ENCODE measurements at places on chromosomes 12 and 14.

- no peak for DNase-seq
Measured at GRCh38 chr12:70929029-70929428, 8.5 kb upstream of the PTPRR start.

GRCh38 chr14:52563120-52563519, 10.5 kb downstream of the GPR137C start:
- DNase-seq = no peak

DNA sequence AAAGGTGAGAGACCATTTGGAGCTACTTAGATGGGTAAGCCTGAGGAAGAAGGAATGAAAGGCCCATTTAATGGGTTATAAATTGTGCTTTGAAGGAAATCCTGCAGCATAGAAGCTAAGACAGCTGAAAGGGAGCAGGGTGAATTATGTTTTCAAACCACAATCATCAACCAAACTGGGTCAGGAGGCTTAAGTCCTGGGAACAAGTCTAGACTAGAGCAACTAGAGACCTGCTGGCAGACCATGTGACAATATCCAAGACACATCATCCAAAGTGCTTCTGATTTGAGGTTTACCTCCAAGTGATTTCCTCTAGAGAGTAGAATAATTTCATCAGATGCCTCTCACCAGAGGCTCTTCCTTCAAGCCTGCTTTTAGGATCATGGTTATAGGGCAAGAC, 53.7 kb downstream of the MAP3K9 start:
- DNase-seq = no peak

DNA sequence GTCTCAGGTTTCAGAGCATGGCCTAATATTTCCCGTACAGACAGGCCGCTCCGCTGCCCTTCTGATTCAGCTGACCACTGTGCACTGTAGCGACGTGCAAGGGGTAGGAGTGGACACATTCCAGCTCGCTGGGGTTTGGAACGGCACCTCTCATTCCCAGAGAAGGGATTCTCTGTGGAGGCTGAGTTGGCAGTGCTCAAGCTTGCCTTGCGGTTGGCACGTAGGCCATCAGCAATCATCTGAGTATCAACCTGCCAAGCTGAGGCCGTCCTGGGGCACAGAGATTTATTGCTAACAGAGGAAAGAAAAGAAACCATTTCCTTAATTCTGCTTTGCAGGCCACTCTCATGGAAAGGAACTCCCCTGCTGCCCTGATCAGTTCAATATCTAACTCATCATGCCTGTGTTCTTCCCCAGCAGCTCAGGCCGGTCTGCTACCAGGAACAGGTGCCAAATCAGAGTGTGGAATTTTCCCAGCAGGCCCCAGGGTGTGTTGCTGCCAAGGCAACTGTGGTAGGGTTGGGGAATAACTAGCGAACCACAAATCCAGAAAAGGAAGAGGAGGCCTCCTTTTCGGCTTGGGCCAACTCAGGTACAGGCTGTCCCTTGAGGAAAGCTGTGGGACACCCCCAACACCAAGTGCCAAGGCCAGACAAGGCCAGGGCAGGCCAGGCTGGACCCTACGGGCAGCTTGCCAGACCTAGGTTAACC, 92.5 kb downstream of the SSPN start:
- DNase-seq = no peak

- DNase-seq = no peak
Measured at GRCh38 chr12:10305411-10305810, 2.3 kb upstream of the KLRD1 start.

DNA sequence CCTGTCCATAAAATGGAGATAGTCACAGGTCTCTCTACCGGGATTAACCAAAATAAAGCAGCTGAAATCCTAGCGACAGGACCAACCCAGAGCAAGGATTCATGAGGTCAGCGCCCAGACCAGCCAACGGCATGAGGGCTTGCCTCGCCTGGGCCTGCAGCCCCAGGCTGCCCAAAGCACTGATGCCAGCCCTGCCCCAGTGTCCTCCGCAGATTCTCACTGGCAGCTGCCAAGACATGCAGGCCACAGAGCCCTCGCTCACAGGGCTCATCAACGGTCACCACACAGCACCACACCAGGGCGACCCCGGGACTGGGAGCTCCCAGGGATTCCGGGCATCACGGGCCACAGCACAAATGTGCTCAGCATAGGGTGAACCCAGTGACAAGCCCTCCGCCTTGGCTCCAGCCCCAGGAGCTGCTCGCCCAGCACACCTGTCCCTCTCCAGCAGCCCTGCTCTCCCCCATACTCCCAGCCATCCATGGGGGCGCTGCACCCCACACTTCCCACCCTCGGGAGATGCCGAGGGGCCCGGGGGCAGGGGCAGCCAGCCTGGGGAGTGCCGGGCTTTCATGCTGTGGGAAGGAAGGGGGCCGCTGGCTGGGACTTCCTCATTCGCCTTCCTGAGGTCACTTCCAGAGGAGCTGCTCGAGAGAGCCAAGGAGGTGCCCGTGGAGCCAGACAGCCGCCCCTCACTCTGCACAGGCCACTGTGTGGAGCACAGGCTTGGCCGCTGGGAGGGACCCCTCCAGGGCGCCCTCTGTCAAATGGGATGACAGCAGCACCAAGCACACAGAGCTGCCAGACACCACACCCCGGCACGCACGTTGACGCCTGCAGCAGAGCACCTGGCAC, 14.1 kb downstream of the RAB35 start:
- no peak for DNase-seq

GRCh38 chr12:20370014-20370386, 1.7 kb downstream of the PDE3A start:
- DNase-seq = no peak

GRCh38 chr12:6303071-6303470, 7.4 kb upstream of the PLEKHG6 start:
- no peak for DNase-seq

- no peak for DNase-seq
Measured at GRCh38 chr14:22887990-22888378, 5.0 kb downstream of the REM2 start.

DNA sequence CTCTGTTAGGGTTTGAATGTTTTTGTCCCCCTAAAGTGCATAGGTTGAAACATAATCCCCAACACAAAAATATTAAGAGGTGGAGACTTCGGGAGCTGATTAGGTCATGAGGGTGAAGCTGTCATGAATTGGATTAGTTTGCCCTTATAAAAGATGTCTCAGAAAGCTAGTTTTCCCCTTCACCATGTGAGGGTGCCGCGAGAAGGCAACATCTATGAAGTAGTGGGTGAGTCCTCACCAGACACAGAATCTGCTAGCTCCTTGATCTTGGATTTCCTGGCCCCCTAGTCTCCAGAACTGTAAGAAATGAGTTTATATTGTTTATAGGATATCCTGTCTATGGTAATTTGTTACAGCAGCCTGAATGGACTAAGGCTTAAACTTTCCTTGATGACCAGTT, 301.5 kb upstream of the ATP2B1 start:
- no peak for DNase-seq

GRCh38 chr14:94471045-94471444, 5.0 kb downstream of the SERPINA9 start:
- DNase-seq = no peak

DNA sequence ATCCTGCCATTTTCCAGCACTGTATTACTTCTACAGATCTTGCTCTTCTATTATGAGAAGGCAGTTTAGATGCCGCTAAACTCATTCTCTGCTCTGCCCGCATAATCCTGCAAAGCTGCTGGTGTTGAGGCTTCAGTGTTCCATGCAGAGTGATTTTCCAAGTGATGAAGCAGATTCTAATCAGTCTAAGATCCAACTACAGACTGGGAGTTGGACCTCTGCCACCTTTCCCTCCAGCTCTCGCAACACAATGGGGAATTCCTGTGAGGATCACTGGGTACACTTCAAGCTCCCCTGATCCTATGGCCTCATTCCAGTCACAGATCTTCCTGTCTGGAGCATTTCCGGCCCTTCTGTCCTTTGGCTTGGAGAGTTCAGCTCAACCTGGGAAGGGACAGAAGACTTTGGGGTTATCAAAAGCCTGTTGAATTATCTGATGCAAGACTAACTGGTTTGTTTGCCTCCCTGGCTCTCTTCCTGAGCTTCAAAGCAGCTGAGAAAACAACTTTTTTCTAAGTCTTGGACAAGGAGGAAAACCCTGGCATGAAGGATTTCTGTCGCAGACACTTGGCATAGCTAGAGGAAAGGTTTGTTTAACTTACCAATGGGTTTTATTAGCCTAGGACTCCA, 333.9 kb downstream of the ZFP36L1 start:
- peak; percentile 85 for DNase-seq

DNA sequence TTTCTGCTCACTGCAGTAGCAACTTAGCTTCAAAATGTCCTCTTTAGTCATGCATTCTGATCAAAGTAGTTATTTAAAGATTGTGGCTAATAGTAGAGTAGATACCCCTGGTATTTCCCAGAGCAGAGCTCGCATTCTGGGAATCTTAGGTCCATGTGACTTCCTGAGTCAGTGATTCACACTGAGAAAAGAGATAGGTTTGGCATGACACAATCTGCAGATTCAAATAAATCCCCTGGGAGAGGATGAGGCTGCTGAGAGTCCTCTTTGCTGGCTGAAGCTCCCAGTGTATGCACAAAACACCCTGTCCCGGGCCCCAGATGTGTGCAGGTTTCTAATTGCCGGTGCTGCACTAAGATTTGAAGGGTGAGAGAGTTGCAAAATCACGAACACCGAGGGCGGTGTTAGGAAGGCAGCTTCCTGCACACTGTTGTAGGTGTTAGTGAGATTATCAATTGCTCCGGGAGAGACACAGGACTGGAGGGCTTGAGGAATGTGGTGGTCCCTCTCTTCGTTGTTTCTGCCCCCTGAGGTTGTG, 233.2 kb downstream of the NRXN3 start:
- no peak for DNase-seq

DNA sequence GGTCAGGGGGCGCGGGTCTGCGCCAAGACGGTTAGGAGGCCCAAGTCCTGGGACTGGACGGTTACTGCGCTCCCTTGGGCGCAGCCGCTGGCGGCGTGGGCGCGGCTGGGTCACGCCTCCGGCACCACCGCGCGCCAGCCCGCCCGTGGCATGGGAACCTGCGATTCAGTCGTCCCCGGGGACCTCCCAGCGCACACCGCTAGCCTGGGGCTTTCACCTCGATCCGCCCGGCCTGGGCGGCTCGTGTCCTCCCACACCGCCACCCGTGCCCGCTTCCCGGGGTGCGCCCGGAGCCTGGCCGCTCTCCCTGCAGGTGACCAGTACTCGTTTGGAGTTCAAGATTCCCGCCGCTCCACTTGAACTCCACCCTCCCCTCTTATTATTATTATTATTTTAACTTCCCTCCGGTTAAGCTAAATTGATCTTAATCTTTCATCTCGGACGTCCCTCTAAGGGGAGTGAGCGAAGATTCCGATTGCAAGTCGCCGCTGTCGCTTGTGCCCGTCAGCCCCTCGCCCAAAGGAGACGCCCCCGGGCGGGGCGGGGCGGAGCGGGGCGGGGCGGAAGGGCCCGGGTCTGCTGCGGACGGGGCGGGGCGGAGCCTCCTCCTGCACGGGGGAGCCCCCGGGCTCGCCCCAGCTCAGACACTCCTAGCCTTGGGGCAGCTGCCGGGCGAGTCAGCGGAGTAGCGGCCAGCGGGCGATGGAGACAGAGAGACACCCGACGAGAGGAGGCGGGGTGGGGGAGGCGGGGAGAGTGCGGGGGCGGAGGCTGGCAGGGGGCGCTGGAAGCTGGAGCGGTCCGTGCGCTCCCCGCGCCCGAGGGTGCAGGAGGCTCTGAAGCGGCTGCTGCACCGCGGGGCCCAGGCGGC, at the start of gene KCNMB4:
Gene KCNMB4 (plus strand): TSS at position 643 of the 871 bp plus-strand sequence. CDS start 445 bp downstream, outside the sequence.
- DNase-seq = peak; percentile 65

- peak; percentile 70 for DNase-seq
Measured at GRCh38 chr12:103780093-103780440, 61.0 kb downstream of the NT5DC3 start.

GRCh38 chr14:71319666-71320065, 412.4 kb downstream of the PCNX1 start:
- DNase-seq = no peak

DNA sequence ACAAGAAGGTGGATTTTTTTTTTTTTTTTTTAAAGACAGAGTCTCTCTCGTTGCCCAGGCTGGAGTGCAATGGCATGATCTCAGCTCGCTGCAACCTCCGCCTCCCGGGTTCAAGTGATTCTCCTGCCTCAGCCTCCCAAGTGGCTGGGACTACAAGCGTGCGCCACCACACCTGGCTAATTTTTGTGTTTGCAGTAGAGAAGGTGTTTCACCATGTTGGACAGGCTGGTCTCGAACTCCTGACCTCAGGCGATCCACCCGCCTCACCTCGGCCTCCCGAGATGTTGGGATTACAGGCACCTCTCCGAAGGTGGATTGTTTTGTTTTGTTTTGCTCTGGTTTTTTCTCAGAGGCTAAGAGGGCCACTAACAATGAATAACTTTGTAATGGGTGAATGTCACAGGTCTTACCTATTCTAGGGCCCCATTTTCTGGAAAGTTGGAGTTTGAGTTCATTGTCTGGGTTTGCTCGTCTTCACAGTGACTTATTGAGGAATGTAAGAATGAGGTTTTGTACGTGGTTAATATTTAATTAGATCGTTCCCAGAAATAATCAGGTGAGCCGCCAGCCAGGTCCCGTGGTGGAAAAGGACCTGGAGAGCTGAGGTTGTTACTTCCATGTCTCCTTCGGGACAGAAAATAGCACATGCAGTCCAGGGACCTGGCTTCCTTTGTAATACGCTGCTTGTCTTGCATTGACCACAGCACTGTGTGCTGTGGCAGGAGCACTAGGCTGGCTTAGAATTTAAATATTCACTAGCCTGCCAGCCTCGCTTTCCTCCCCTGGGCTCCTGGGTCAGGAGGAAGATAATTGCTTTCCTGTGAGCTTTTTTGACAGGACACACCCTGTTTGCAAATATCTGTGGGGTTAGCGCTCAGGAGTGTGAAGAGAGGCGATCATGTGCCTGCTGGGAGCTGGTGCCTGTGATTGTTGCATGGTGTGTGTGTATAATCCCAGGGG, 2.3 kb downstream of the HIP1R start:
- no peak for DNase-seq

GRCh38 chr12:46260913-46261476, 7.8 kb downstream of the SLC38A1 start:
- DNase-seq = peak; percentile 95

- no peak for DNase-seq
Measured at GRCh38 chr12:48924617-48925303, 532 bp downstream of the FKBP11 start.

GRCh38 chr12:53300187-53300586, 692 bp downstream of the MYG1 start:
- DNase-seq = no peak

DNA sequence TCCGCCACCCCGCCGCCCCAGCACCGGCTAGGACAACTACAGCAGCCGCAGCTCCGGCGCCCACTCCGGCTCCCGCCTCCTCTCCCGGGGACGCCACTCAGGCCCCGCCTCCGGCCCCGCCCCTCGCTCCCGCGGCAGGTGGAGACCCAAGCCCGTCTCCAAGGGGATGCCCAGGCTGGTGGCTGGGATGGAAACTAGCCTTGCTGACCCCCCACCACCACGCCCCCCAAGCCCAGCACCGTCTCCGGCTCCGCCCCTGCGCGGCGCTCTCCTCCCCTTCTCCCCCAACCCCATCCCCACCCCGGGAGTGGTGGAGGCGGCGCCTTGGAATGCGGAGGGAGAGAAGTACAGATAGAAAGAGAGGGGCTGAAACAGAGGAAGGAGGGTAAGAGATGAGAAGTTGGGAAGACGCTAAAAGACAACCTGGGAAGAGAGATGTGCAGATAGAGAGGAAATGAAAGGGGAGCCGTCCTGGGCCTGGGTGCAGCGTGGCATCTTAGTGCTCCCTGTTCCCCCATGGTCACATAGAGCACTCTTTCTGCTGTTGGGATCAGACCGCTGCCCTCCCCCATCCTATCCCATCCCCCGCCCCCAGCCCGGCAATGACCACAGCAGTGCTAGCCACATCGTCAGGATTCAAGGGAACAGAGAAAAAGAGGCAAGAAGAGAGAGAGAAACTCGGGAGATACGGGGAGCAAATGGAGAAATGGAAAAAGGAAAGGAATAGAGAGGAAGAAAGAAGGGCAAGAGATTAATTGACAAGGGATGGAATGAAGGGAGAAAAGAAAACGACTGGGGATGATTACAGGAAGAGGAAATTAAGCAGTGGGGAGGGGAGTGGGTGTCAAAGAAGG, at the start of gene ITGA7:
Gene ITGA7 (minus strand): TSS at position 64 of the 854 bp plus-strand sequence. CDS start 222 bp downstream, outside the sequence.
- no peak for DNase-seq

All from PC-9 (cell line).